ENCODE measurements at places on chromosomes 5 and 9.

- DNase-seq, result peak; percentile 71
Measured at GRCh38 chr9:752201-752600, 89.3 kb upstream of the DMRT1 start.

DNA sequence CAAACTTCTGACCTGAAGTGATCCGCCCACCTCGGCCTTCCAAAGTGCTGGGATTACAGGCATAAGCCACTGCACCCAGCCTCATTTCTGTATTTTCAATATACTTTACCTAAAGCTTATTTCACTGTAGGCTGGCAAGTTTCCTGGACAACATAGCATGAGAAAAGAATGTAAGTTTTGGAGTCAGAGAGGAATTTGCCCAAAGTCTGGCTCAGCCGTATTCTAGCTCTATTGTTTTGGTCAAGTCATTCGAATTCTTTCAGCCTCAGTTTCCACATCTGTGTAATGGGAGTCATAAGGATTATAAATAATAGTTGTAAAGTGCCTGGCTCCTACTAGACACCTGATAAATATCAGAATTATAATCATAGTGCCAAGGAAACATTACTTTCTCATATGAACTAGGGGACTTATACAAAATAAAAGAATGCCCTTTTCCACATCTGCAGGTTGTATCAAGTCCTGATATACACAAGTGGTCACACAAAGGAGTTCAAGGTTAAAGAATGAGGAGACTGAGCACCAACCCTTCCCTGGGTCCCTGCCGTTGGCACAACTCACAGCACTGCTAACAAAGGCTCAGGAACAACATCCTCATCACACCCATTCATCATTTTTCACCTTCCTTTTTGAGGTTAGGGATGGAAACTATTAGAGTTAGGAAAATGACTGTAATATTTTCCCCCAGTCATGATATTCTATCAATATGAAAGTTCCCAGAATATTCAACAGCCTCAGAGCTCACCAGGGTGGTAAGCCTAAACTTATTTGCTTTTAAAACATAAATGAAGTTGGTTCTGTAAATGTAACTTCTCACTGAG is 34.6 kb upstream of the RAI14 start:
- DNase-seq, result no peak

GRCh38 chr5:3377831-3378230 is 217.8 kb upstream of the IRX1 start:
- no peak for DNase-seq

DNA sequence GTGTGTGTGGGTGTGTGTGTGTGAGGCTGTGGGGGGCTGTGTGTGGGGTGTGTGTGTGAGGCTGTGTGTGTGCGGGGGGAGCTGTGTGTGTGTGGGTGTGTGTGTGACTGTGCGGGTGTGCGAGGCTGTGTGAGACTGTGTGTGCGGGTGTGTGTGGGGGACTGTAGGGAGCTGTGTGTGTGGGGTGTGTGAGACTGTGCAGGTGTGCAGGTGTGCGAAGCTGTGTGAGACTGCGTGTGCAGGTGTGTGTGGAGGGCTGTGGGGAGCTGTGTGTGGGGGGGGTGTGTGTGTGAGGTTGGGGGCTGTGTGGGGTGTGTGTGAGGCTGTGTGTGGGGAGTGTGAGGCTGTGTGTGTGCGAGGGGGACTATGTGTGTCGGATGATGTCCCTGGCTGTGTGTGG is 23.2 kb downstream of the AHRR start:
- DNase-seq, result no peak

GRCh38 chr9:16277471-16277960 is 593.0 kb downstream of the BNC2 start:
- DNase-seq, result no peak

- DNase-seq, result no peak
Measured at GRCh38 chr5:107809201-107810034, 138.7 kb upstream of the EFNA5 start.

DNA sequence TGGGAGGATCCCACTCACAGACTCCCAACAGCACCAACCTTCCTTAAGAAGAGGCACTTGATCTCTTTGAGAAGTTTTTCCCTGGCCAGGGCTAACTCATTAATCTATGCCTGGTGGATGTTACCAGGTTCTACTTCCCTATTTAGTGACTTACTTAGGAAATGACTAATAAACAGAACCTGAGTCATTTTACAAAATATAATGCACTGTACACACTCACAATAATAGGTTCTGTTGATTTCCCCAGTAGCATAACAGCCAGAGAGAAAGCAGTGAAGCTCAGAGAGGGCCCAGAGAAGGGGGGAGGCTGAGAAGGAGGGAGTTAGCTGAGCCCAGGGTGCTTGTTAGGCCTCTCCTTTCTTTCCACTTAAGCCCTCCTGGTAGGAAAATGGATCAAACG is 27.1 kb downstream of the FRMD3 start:
- DNase-seq, result peak; percentile 9

DNA sequence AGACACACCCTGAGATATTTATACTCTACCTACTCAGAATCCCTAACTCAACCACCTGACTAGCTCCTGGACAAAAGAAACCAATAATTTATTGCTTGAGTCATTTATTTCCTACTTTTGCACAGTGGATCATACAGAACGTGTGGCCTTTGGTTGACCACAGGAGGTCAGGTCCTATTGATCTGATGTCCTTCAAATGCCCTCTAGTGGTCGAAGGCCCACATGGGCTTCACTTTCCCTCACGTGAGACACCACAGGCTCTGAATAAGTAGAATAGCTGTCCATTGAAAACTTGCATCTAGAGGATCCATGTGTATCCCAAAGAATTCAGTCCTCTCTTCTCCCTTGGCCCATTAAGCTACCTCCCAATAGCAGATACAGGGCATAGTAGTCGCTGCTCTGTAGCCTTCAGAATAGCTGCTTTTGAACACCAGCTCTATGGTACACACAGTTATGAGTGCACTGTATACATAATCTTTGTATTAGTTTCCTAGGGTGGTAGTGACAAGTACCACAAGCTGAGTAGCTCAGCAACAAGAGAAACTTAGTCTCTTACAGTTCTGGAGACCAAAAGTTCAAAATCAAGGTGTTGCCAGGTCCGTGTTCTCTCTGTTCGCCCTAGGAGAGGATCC is 177.6 kb upstream of the SMARCA2 start:
- peak; percentile 4 for DNase-seq

- DNase-seq, result no peak
Measured at GRCh38 chr9:15287309-15287708, 19.7 kb downstream of the TTC39B start.

DNA sequence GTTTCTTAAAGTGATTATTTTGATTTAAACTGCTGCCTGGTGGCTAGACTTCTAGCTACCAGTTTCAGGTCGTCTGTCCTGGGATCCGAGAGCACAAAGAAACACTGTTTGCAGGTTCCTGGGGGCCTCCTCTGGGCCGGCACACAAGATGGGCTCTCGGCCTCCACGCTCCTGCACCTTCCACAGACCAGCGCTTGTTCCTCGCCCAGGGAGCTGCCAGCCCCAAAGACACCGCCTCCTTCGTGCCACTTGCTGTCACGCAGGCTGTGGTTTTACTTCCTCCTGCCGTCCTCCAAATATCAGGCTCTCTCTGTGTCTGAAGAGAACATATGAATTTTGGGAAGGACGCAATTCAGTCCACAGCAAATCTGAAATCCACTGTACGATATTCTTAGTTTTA is 105.8 kb downstream of the ROR2 start:
- DNase-seq, result no peak

- DNase-seq, result no peak
Measured at GRCh38 chr9:122348288-122348777, 22.5 kb upstream of the PTGS1 start.

GRCh38 chr5:96789794-96790330 is 17.9 kb downstream of the ERAP1 start:
- no peak for DNase-seq

DNA sequence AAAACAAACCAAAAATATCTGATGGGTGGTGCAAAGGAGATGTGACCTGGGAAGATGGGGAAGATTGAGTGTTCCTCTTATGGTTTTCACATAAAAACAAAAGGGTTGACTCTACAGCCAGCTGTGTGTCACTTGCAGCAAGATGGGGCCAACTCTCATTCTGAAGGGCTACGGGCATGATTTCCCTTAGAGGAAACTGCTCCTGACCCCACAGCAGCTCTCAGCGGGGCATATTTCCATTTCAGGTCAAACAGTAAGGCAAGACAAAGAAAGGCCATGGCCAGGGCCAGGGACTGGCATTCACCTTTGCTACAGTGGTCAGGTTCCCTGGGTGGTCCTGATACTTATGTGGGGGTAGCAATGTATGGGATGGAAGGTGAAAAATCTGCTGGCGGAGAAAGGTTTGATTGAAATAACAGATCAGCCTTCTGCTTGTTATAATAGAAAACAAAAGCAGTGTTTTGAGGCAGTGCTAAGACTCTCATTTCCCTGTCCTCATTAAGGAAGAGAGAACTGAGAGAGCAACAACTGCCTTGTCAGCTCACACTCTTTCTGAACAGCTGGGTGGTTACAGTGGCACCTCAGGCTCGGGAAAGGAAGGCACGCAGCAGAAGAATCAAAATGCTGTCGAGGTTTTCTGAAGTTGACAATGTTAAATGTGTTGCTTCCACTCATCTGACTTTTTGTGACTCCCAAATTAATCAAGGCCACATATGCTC is 120.7 kb upstream of the PCA3 start:
- no peak for DNase-seq

DNA sequence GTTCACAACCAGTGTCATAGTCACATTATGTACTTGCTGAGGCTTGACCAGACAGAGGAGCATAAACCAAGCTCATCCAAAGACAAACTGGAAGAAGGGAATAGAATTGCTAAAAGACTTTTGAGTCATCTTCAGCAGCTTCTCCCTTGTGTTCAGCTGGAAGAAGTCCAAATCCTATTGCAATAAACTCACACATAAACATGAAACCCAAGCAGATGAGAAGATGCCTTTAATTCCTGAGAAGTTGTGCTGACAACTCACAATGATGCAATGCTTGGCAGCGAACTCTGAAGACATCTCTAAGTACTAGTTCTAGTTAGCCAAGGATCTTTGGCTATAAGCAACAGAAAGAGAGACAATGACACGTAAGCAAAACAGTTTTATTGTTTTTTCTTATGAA is 642.1 kb downstream of the KCTD16 start:
- DNase-seq, result no peak

GRCh38 chr5:4206127-4206526 is 610.5 kb downstream of the IRX1 start:
- DNase-seq, result no peak

DNA sequence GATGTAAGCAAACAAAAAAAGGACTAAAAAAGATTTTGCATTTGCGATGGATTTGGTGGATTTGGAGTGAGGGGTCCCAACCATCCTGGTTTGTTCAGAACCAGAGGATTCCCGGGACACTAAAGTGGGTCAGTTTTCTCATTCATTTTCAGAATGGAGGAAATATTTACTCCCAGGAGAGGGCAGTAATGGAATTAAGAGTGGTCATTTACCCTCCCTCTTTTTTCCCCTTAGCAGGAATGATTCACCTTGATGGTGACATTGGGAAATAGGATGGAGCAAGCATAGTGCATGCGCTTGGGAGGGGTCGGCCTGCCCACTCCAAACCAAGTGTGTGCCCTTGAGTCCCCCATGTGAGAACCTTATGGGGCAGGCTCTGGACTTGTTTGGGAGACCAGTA is 164.2 kb upstream of the PUM3 start:
- DNase-seq, result no peak

DNA sequence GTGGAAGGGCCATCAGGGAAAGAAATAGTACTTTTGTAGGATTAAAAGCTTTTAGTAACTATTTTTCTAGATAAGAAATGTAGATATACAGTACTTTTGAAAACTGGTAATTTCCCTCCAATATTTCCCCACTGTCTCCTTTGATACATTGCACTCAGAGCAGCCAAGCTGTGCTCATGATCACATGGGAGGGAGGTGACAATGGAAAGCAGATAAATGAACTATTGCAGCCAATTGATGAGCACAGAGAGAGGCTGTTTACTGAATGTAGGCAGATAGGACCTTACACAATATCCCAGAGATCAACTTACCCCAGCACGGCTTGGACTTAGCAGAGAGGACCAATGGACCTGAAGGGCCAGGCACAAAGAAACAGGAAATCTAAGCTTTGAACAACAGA is 178.0 kb upstream of the NREP start:
- DNase-seq, result no peak

- no peak for DNase-seq
Measured at GRCh38 chr9:4504250-4504649, 14.0 kb downstream of the SLC1A1 start.

GRCh38 chr9:77983320-77983662 is 48.3 kb downstream of the GNAQ start:
- DNase-seq, result no peak

GRCh38 chr5:151569132-151570046 is 21.7 kb downstream of the FAT2 start:
- DNase-seq, result peak; percentile 87

DNA sequence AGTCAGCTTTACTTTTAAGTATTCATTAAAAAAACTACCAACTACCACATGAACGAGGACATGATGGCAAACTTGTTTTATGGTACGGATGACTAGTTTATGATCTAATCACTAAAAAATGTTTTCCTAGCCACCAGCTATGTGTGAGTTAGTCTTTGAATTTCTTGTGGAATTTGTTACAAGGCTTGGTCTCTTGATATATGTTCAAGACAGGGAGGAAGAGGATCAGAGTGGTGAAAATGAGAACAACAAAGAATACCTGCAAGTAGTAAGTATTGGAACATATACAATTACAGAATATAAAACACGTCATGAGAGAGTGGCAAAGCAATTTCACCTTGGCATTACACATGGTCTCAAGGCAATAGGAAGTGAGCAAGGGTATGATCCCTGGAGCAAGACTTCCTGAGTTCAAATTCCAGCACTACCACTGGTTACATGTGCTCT is 548.6 kb upstream of the TLE4 start:
- DNase-seq, result peak; percentile 99

- DNase-seq, result no peak
Measured at GRCh38 chr9:93677048-93677571, 100.7 kb downstream of the PHF2 start.

DNA sequence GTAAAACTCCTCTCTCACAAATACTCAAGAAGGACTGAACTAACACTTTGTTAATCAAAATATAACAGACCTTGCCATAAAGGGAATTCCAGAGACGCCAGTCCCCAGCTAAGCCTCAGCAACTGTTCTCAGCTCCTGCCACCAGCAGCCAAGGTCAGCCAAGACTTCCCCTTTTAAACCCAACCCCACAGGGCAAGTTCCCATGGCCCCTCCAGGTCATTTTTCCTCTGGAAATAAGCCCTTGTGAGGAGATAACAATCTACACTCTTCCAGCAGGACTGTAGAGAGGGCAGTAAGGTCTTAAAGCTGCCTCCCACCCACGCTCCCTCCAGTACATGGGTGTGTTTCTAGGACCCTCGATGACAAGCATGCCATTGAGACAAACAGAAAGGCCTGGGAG is 78.3 kb downstream of the DPYSL3 start:
- no peak for DNase-seq

- DNase-seq, result no peak
Measured at GRCh38 chr9:75775166-75775565, 115.3 kb upstream of the PCSK5 start.

All from RCC 7860 (cell line).